ENCODE measurements at places on chromosomes 7 and 10.

DNA sequence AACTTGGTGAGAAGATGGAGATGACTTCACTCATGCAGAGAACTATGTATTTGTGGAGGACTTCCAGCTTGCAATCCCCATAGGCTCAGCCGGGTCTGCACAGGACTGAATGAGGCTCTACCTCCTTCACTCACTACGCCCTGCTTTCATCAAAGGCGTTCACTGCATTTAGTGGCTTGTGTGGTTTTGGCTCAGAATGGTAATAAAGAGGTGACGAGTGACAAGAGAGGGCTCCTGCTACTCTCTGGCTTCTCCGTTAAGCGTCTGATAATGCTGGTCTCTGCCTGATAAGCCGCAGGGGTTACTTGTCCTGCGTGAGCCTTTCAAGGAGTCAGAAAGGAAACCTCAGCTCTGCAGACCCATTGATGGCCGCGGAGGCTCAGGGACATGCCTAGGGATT lies 343.4 kb downstream of the PRPF18 start:
- DNase-seq, result no peak

DNA sequence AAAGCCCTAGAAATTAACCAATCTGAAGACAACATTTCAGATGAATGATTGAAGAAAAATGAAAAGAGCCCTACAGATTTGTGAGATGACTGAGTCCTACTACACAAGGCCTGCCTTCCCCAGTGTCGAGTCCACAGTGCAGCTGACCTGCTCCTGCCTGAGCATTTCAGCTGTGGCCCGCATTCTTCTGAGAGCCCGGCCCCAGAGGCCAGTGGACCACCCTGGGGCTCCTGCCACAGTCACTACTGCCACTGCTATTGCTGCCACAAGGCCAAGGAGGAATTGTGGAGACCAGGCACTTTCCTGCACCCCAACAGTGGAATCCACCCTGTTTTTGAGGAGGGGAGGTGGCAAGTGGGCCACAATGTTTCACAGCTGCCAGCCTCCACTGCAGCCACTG lies 19.6 kb upstream of the ZNF735 start:
- DNase-seq, result no peak

DNA sequence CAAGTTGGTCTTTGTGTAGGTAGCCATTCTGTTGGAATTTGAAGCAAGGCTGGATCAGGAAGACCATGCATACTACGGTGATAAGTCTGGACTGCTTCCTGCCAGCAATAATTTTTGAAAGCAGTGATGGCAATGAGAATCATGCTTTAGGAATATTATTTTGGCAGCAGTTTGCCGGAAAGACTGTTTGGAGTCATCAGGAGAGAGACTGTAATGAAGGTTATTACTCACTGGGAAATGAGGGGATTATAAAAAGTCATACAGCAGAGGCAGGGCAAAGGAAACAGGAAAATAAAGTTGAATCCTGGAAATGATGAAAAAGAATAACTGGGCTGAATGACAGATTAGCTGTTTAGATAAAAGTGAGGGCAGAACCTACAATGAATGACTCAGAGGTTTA lies 1136.8 kb upstream of the AUTS2 start:
- DNase-seq, result no peak

DNA sequence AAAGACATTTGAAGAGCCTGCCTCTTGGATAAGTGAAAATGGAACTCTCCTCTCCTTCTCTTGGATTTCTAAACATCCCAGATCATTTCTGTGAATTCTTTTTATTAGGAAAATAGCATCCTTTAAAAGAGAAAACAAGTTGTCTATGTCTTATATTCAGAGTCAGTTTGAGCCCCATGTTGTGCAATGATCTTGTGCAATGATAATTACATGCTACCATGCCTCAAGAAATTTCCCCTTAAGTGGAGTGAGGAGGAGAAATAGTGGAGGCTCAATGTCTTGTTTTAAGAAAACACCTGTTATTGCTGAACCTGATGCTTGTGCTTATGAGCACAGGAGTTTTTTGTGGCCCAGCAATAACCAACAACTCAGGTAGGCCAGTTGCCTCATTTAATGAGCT lies 103.6 kb downstream of the NPSR1 start:
- no peak for DNase-seq

GRCh38 chr7:17530741-17531421 lies 232.4 kb downstream of the AHR start:
- DNase-seq, result no peak

- no peak for DNase-seq
These were observed 24.1 kb upstream of the EPC1 start for GRCh38 chr10:32371101-32371500.

DNA sequence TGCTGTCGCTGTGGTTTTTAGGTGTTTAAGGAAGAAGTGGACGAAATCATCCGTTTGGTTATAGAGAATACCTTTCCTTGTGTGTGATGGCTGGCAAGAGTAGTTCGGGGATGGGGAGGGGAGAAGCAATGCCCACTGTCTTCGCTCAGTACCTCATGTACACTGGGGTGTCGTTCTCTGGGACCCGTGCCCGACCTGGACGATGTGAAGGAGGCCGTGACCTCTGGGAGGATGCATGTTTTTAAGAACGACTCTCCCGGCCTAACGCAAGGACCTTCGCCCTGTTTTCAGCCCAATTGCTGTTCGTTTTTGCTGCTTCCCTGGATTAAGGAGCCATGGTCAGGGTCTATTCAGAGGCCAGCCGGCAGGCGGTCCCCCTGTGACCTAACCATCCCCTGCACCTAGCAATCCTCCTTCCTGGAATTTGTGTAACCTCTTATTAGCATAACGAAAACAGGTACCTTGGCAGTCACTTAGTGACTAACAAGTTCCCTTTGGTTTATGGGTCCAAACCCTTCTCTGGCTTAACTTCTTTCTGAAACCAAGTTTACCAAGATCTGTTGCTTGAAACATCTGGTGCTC lies 1.3 kb downstream of the NFE2L3 start:
- DNase-seq, result peak; percentile 25

DNA sequence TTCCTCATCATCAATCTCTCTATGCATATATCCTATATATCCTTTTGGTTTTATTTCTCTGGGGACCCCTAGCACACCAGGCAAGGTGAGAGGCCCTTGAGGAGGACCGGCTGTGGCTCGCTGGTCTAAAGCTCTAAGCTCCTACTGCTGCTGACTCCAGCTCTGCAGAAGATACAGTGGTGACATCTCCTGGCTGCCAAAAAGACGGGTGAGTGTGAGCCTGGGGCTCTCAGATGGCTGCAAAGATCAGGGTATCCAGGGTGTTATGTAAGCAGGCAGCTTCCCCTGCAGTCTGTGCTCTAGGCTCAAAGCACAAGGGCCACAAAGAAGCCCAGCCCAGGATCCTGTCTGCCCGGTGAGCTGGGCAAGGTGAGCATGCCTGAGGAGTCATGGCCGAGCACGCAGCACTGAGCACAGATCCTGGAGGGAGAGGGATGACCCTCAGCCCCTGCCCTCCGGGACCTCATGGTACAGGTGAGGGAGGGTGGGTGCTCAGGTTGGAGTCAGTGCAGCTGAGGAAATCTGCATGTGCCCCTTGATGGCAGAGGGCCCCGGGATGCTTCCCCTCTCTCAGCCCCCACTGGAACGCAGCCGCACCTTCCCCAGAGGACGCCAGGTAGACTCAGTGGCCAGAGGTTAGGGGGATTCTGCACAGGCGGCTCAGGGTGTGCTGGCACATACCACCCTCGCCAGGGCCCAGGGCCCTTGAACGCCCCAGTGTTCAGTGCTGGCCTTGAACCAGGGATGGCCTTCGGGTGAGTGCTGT lies 95.4 kb upstream of the INSIG1 start:
- DNase-seq, result no peak

DNA sequence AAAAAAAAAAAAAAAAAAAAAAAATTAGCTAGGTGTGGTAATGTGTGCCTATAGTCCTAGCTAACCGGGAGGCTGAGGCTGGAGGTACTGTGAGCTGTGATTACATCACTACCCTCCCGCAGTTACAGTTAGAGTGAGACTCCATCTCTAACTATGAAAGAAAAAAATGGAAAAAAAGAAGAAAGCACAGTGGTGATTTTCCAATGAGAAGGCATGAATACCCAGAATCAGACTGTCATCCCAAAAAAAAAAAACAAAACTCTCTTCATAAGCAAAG lies 269.9 kb upstream of the MKLN1 start:
- no peak for DNase-seq
